Peyer's patch (tissue), 4 donors: ENCODE measurements at places on chromosomes 5 and 9. TPM values are rescaled to one million over a fixed set of nuclear protein-coding genes. Genes with fewer than 3 reads are reported as not detected.

DNA sequence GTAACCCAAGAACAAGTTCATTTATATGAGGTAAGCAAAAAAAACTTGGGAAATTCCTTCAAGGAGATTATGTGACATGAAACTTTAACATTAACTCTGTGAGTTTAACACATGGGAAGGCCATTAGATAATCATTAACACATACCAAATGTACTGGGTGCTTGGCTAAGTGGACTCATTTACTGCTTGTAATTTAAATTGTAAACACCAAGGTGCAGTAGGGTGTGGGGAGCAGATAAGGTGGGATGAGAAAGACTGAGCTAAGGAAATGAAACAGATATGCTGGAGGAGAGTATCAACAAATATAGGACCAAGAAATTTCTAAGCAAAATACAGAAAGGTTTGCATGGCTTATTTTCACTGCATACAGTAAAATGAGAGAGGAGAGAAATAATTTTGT, 2384.8 kb upstream of the ACO1 start:
- DNase-seq: no peak

- no peak for DNase-seq
Measured at GRCh38 chr5:96657068-96657467, 5.1 kb upstream of the CAST start.

DNA sequence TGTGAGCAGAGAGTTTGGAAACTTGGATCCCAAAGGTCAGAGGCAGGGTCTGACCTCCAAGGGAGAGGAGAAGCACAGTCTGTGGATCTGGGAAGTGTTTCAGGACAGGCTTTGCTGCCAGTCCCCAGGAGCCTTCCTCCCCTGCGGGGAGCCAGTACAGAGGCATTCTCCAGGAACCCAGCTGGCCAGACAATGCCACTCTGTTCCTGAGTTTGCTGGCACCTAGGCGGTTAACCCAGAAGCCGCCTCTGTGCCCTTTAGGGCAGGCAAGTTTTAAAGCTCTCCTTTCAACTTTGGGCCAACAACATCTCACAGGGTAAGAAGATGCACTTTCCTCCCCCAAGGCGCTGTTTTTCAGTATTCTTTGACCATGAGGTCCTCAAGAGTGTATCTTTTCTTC, 37.0 kb upstream of the FGF1 start:
- no peak for DNase-seq

- no peak for DNase-seq
Measured at GRCh38 chr9:22817181-22817580, 370.6 kb downstream of the DMRTA1 start.

DNA sequence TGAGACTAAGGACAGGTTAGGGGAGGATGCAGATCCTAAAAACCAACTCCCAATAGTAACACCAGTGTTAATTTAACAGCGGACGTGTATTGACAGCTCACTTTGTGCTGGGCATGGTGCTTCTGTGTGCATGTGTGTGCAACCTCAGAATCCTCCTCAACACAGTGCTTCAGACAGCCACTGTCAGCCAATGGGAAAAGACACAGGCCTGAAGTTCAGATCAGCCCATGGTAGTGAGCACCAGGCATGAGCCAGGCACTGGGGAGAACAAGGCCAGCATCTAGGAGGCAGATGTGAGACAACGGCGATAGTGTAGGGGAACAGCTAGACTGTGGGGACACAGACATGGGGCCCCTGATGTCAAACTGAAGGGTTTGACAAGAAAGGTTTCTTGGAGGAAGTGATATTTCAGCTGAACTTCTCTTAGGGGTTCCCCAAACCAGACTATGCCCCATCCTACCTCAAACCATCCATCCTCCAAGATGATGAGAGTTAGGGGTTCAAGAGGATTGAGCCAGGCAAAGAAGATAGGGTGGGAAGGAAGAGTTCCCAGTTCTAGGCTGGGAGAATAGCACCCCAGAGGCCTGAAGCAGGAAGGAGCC, 71.5 kb upstream of the PSD2 start:
- DNase-seq: no peak

Gene ST8SIA4
- 27.2 TPM for total RNA-seq

Gene CYSRT1
- not detected for total RNA-seq

Gene NMUR2
- total RNA-seq: not detected

Gene SLC6A7
- 41.6 TPM for total RNA-seq
